Body of pancreas (tissue), 4 donors: ENCODE measurements at places on chromosomes 4 and X. TPM values are rescaled to one million over a fixed set of nuclear protein-coding genes. Genes with fewer than 3 reads are reported as not detected.

CXorf49 gene
- not detected for total RNA-seq

STAP1 gene
- not detected for total RNA-seq

ADH1A gene
- total RNA-seq: 0.26 TPM

FGF16 gene
- total RNA-seq: not detected

ADRA2C gene
- 6.7 TPM for total RNA-seq

IL2 gene
- not detected for total RNA-seq

SPINK2 gene
- not detected for total RNA-seq

DNA sequence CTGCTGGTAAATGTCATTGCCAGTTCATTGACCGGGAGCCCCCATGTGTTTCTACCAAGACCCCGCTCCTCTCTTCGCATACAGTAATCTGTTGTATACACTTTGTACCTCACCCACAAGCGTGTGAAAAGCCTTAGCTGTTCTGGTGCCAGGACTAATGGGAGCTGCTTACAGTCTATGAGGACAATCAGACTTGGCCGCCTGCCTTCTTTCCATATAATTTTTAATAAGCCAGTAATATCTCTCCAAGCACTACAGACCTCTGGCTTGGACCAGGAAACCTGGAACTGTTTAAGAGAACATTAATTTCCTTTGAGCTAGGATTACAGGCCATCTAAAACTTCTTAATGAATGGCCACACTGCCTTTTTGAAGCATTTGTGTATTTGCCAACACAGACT, 149.7 kb upstream of the MSX1 start:
- DNase-seq: no peak
- H3K4me3 ChIP-seq: no peak overlapping the region
- no peaks in the 10 kb centered on the region for H3K4me1 ChIP-seq
- H3K27me3 ChIP-seq: no peaks in the 10 kb centered on the region
- H3K36me3 ChIP-seq: no peaks in the 10 kb centered on the region
- H3K27ac ChIP-seq: no peak overlapping the region

GRCh38 chr4:69717778-69718177, 42.6 kb downstream of the SULT1B1 start:
- H3K4me1 ChIP-seq: no peaks in the 10 kb centered on the region
- no peak overlapping the region for H3K4me3 ChIP-seq
- H3K27ac ChIP-seq: no peak overlapping the region
- H3K27me3 ChIP-seq: no peaks in the 10 kb centered on the region
- no peaks in the 10 kb centered on the region for H3K36me3 ChIP-seq

DNA sequence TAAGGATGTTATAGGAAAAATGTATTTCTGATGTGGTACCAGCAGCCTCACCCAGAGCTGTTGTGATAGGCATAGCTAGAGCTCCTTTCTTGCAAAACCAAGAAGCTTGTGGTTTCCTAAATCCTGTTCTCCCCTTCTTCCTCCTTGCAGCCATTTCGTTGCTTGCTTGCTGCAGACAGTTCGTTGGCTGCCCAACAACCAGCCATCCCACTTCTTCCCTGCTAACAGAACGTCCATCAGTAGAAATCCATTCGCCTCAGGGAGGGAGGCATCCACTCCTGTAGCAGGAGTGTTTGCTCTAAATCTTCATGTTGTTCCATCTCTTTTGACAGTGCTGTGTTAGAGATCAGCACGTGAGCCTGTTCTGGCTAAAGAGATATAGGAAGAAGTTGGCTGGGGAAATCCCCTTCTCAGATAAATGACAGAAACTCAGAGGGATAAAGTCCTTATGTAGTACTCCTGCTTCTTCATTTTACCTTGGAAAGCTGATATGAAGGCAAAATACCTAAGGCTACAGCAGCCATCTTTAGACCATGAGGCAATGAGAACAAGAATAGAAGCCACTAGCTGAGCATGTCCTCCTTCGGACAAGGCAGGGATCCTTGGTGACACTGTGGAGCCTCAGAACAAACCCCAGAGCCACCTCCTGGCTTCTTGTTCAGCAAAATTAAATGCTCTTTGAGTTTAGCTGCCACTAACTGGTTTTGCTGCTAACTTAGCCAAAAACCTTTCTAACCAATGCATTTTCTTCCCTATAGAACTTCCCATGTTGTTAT, 68.4 kb upstream of the RELL1 start:
- H3K36me3 ChIP-seq: no peaks in the 10 kb centered on the region
- DNase-seq: no peak
- H3K4me1 ChIP-seq: peaks cover 15% of the 10 kb centered on the region
- H3K27me3 ChIP-seq: no peaks in the 10 kb centered on the region

GRCh38 chr4:51909236-51909703, 66.3 kb downstream of the DCUN1D4 start:
- peak; percentile 81 for DNase-seq
- no peak overlapping the region for H3K4me3 ChIP-seq
- peak overlapping the region; percentile 85 for H3K27ac ChIP-seq
- H3K4me1 ChIP-seq: peaks cover 45% of the 10 kb centered on the region
- no peaks in the 10 kb centered on the region for H3K36me3 ChIP-seq
- no peaks in the 10 kb centered on the region for H3K27me3 ChIP-seq

DNA sequence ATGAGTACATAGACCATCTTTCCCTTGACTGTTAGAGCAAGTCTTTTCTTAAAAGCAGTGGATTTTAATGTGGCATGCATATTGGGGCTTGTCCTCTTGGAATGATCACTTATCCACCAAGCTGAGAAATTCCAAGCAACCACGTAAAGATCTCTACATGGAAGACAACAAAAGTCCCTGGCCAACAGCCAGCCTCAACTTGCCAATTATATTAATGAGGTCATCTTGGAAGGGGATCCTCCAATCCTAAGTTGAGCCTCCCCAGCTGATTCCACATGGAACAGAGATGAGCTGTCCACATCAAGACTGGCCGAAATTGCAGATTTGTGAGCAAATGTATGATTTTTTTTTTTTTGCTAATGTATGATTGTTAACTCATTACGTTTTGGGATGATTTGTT, 20.6 kb upstream of the FTHL17 start:
- H3K36me3 ChIP-seq: no peaks in the 10 kb centered on the region
- no peaks in the 10 kb centered on the region for H3K27me3 ChIP-seq
- DNase-seq: no peak
- H3K4me1 ChIP-seq: no peaks in the 10 kb centered on the region
- no peak overlapping the region for H3K4me3 ChIP-seq

DNA sequence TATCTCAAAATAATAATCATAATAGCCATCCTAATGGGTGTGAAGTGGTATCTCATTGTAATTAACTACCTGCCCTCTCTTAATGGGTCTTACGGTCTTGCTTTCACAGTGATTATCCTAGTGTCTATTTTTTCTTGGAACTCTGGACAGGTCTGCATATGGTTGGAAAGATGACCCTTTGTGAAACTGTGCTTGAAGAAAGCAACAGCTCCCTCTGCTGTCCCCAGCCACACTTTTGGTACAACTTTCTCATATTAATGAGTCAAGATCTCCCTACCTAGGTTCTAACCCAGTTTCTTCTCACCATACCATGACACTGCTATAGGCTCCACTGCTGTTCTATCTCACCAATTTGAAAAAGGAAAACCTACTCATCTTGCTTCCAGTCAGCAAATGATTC, 2.4 kb downstream of the TFDP3 start:
- peak; percentile 47 for DNase-seq
- H3K27me3 ChIP-seq: no peaks in the 10 kb centered on the region
- H3K36me3 ChIP-seq: no peaks in the 10 kb centered on the region
- H3K27ac ChIP-seq: no peak overlapping the region

- no peak overlapping the region for H3K27ac ChIP-seq
- H3K4me1 ChIP-seq: no peaks in the 10 kb centered on the region
- H3K4me3 ChIP-seq: no peak overlapping the region
- DNase-seq: no peak
- no peaks in the 10 kb centered on the region for H3K27me3 ChIP-seq
Observed at GRCh38 chr4:119980456-119980855, 86.2 kb downstream of the MAD2L1 start.

DNA sequence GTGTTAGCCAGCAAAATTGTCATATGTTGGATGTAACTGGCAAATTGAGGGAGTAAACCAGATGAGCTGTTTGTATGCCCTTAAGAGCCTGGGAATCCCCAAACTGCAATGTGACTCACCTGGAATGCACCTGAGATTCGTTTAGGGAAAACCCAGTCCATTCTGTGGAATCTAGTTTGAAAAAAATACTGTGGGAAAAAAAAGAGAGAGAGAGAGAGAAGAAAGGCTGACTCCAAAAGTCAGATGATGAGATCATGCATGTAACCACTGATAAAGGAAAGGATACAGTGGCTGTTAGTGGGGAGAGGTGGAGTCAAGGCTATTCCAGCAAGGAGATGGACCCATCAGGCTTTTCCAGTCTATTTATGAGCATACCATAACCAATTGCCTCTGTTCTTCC, 48.5 kb downstream of the SLC9A7 start:
- no peak overlapping the region for H3K4me3 ChIP-seq
- no peaks in the 10 kb centered on the region for H3K36me3 ChIP-seq
- no peaks in the 10 kb centered on the region for H3K27me3 ChIP-seq
- H3K27ac ChIP-seq: peak overlapping the region; percentile 39
- DNase-seq: no peak
- H3K4me1 ChIP-seq: peaks cover 14% of the 10 kb centered on the region

DNA sequence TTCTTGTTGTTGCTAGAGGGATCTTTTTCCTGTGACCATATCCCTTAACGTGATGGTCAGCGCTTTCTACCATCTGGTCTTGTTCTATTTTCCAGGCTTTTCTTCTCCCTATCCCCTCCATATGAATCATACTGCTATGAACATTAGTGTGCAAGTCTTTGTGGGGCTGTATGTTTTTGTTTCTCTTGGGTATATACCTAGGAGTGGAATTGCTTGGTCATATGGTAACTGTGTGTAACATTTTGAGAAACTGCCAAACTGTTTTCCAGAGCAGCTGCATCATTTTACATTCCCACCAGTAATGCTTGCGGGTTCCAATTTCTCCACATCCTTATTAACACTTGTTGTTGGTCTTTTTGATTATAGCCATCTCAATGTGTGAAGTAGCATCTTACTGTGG, 121.4 kb downstream of the SPRY1 start:
- no peaks in the 10 kb centered on the region for H3K27me3 ChIP-seq
- H3K27ac ChIP-seq: no peak overlapping the region
- DNase-seq: no peak
- H3K4me1 ChIP-seq: no peaks in the 10 kb centered on the region

DNA sequence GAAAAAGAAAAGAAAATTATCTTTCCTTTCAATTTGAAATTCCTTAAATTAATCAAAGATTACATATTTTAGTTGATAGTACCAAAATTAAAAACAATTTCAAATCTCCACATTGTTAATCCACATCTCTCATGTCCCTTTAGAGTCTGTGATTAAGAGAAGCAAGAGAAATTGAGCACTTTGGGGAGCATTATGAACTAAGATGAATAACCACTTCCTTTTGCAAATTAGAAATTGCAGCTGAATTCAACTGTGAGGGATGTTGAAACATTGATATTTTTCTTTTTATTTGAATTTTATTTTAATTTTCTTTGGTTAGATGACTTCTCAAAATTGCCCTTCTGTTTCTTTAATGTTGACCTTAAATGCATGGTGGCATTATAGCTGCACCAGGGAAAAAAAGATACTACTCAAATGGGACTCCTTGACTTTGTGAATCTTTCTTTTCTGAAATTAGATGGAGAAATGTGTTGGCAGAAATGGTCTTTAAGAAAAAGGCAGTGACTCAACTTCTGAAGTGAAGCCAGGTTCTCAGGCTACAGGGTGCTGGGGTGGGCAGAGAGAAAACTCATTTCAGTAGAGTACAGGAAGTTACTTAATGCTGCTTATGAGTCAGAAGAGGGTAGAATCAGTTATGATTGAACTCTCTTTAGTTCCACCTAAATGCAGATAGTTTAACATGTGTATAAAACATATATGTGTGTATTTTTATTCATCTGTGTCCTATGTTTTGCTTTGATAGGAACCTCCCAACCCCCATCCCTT, 92.0 kb upstream of the TNIP3 start:
- H3K36me3 ChIP-seq: no peaks in the 10 kb centered on the region
- no peak overlapping the region for H3K4me3 ChIP-seq
- no peak overlapping the region for H3K27ac ChIP-seq
- no peaks in the 10 kb centered on the region for H3K4me1 ChIP-seq
- no peak for DNase-seq
- H3K27me3 ChIP-seq: no peaks in the 10 kb centered on the region

DNA sequence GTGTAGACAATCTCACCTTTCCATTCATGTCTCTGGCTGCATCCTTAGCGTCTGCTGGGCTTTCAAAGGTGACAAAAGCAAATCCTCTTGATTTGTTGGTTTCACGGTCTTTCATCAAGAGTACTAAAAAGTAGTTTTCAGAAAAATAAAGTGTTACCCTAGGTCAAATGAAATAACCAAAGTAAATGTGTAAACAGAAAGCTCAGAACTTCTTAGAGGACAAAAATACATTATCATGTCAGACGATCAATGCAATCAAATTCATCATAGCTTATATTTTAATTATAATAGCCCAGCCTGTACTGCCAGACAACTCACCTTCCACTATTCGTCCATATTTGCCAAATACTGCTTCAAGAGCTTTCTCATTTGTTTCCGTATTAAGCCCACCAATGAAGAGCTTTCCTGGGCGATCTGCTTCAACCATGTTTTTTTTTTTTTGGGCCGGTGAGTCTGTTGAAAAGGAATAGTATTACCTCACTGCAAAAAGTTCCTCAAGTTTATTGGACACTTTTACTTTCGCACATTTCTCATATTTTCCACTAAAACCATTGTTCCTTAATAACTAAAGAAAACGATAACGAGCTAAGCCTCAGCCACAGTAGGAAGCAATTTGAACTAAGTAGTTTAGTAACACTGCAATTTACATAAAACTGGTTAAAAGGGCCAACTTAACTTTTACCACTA, 1.4 kb downstream of the RBMX start:
- H3K36me3 ChIP-seq: no peaks in the 10 kb centered on the region
- DNase-seq: no peak
- H3K4me1 ChIP-seq: peaks cover 11% of the 10 kb centered on the region
- peak overlapping the region; percentile 90 for H3K27ac ChIP-seq

GRCh38 chr4:168803732-168804131, 206.3 kb downstream of the CBR4 start:
- no peaks in the 10 kb centered on the region for H3K27me3 ChIP-seq
- no peaks in the 10 kb centered on the region for H3K36me3 ChIP-seq
- no peak for DNase-seq
- no peak overlapping the region for H3K27ac ChIP-seq
- no peaks in the 10 kb centered on the region for H3K4me1 ChIP-seq

GRCh38 chr4:125483278-125483677, 168.5 kb downstream of the FAT4 start:
- no peaks in the 10 kb centered on the region for H3K4me1 ChIP-seq
- no peaks in the 10 kb centered on the region for H3K27me3 ChIP-seq
- no peaks in the 10 kb centered on the region for H3K36me3 ChIP-seq

DNA sequence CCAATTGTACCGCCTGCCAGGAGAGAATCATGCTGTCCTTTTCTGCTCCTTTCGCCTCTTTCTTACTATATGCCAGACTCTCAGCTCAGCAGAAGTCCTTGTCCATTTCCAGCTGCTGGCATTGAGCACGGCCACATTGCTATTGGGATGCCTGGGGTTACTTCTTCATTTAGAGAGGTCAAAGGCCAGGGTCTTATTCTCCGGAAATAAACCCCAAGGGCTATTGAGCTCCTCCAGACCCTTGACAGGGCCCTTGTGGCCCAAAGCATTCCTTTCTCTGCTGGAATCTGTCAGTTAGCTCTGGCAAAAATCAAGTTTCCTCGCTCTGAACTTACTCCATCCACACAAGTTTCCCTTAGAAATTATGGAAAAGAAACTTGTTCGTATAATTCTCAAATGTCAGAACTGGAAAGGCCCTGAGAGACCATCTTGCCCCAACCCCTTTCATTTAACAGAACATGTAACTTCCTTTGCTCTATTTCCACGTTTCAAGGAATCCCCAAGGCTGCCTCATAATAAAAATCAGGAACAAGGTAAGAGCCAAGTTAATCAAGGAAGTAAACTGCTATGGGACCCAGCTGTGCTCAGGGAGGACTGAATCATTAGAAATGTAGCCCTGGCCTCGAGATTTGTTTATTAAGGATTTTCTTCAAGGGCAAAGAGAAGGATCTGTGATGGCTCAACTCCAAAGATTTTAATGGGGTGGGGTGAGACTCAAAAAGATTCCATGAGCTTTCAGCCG, 11.8 kb downstream of the AKAP4 start:
- H3K36me3 ChIP-seq: no peaks in the 10 kb centered on the region
- no peak for DNase-seq
- H3K4me1 ChIP-seq: no peaks in the 10 kb centered on the region
- no peaks in the 10 kb centered on the region for H3K27me3 ChIP-seq
